ENCODE measurements at places on chromosomes 4 and X.

- peak overlapping the region; percentile 63 for H3K4me3 ChIP-seq
- peaks cover 23% of the 10 kb centered on the region for H3K4me1 ChIP-seq
- peak overlapping the region; percentile 62 for H3K27ac ChIP-seq
- H3K36me3 ChIP-seq: no peaks in the 10 kb centered on the region
- H3K27me3 ChIP-seq: no peaks in the 10 kb centered on the region
Measured at GRCh38 chrX:46572340-46572936, 1.1 kb upstream of the CHST7 start.

- H3K36me3 ChIP-seq: no peaks in the 10 kb centered on the region
- no peaks in the 10 kb centered on the region for H3K27me3 ChIP-seq
- DNase-seq: no peak
- peak overlapping the region; percentile 82 for H3K27ac ChIP-seq
Measured at GRCh38 chr4:158778712-158779111, 9.9 kb downstream of the FNIP2 start.

DNA sequence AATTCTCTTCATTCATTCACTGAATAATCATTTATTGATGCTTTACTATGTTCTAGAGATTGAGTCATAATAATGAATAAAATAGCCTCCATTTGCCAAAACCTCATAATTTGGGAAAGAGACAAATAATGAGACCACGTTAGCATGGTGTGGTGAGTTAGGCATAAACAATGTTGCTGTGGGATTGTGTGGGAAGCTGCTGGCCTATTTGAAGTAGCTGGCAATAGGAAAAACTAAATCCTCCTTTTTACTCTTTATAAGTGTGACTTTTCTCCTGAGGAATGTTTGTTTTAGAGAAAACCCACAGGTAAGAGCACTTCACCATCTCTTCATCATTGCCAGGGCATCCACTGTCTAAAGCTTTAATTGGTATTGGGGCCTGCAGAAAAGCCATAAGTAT, 95.3 kb downstream of the AREG start:
- no peak overlapping the region for H3K27ac ChIP-seq
- H3K4me1 ChIP-seq: no peaks in the 10 kb centered on the region
- no peaks in the 10 kb centered on the region for H3K36me3 ChIP-seq
- H3K4me3 ChIP-seq: no peak overlapping the region
- H3K27me3 ChIP-seq: peaks cover 31% of the 10 kb centered on the region

- no peaks in the 10 kb centered on the region for H3K36me3 ChIP-seq
- no peaks in the 10 kb centered on the region for H3K27me3 ChIP-seq
- H3K4me3 ChIP-seq: no peak overlapping the region
- H3K27ac ChIP-seq: no peak overlapping the region
Measured at GRCh38 chr4:37258221-37258620, 13.7 kb downstream of the NWD2 start.

DNA sequence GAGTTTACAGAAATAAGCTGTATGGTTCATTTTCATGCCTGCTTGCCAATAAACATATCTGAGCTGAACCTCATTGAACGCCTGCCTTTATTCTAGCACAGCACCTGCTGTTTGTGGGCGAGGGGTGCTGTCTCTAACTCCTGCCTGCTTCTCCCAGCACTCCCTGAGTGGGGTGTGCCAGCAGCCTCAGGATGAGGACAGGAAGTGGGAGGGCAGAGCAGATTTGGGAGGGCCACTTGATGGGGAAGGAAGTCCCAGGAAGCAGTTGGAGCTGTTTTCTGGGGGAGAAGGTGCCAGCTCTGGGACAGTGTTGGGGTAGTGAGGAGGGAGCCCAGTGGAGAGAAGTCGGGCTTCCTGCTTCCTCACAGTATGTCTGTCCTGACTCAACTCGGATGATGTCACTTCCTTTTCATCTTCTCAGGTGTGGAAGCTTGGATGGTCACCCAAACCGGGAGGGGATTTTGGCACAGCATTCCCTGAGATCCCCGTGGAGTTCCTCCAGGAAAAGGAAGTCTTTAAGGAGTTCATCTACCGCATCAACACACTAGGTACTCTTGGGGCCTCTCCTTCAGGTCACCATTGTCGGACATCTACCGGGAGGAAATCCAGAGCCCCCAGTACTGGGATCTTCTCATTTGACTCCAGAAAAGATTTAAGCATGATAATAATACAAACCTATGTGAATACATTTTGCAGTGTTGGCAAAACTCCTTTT, 29.0 kb upstream of the MSANTD1 start:
- no peaks in the 10 kb centered on the region for H3K27me3 ChIP-seq
- H3K4me1 ChIP-seq: peaks cover 28% of the 10 kb centered on the region
- DNase-seq: no peak
- peak overlapping the region; percentile 81 for H3K4me3 ChIP-seq
- peak overlapping the region; percentile 27 for H3K27ac ChIP-seq
- peaks cover 27% of the 10 kb centered on the region for H3K36me3 ChIP-seq

DNA sequence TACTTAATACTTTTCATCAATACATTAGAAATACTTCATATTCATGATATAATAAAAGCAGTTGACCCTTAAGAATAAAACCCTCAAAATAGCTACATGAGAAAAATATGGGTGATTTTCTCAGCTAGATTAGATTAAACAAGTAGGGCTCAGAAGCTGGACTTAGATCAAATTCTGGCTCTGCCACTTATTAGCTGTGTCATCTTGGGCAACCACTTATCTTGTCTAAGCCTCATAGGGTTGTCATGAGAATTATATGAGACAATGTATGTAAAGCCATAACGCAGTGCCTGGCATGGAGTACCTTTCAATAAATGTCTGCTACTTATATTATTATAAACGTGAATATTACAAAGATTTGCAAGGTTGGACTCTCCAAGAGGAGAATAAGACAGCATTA, 84.3 kb upstream of the PGRMC2 start:
- peaks cover 5% of the 10 kb centered on the region for H3K36me3 ChIP-seq
- no peak overlapping the region for H3K4me3 ChIP-seq
- no peak overlapping the region for H3K27ac ChIP-seq
- H3K4me1 ChIP-seq: no peaks in the 10 kb centered on the region
- no peak for DNase-seq

- H3K27me3 ChIP-seq: no peaks in the 10 kb centered on the region
- H3K27ac ChIP-seq: no peak overlapping the region
- H3K4me3 ChIP-seq: no peak overlapping the region
- no peak for DNase-seq
- no peaks in the 10 kb centered on the region for H3K4me1 ChIP-seq
Measured at GRCh38 chrX:126027229-126027628, 138.9 kb downstream of the DCAF12L2 start.

Data from natural killer cell treated with Interleukin-12 subunit alpha and Interleukin-12 subunit beta and Interleukin-15 and Interleukin-18, amount 100 ng/mL, for 72 hours (primary cell).